ENCODE measurements at places on chromosomes 12 and 14. TPM values are rescaled to one million over a fixed set of nuclear protein-coding genes. Genes with fewer than 3 reads are reported as not detected.

Gene KIF5A
- total RNA-seq = 0.09 TPM

Gene ESYT1
- total RNA-seq = 185 TPM

Gene GPR68
- total RNA-seq = 13.3 TPM

Gene ACOT4
- total RNA-seq = 0.46 TPM

Gene CRACR2A
- total RNA-seq = 5.1 TPM

Gene MYF5
- total RNA-seq = not detected

Gene OR4K2
- not detected for total RNA-seq

Gene RAPGEF3
- total RNA-seq = 2.1 TPM

Gene STYK1
- 0.14 TPM for total RNA-seq

Gene CLEC9A
- total RNA-seq = not detected

Gene SLC6A15
- total RNA-seq = 17.6 TPM

Gene TMEM132C
- not detected for total RNA-seq

Gene EML1
- total RNA-seq = 62.0 TPM

Gene ZDHHC22
- not detected for total RNA-seq

Gene MARCHF9
- 3.1 TPM for total RNA-seq

Gene PLA2G1B
- total RNA-seq = not detected

Gene FAM90A1
- under 0.01 TPM for total RNA-seq

Gene CBLN3
- total RNA-seq = 3.3 TPM

Gene OR4E2
- not detected for total RNA-seq

Gene ACACB
- 6.0 TPM for total RNA-seq

Gene BMAL2
- total RNA-seq = 21.4 TPM

Gene CCDC196
- not detected for total RNA-seq

Gene TAS2R30
- total RNA-seq = 2.9 TPM

Gene ETFBKMT
- 3.2 TPM for total RNA-seq

Gene TSPAN19
- not detected for total RNA-seq

Gene SLC6A13
- 0.14 TPM for total RNA-seq

Gene SLC17A8
- total RNA-seq = not detected

Gene KERA
- total RNA-seq = not detected

Gene ZFYVE21
- total RNA-seq = 57.8 TPM

Gene DNAI7
- total RNA-seq = 0.18 TPM

Gene MUCL1
- total RNA-seq = not detected

Gene CLEC1A
- total RNA-seq = not detected

Measured in smooth muscle cell of bladder (primary cell).